CD4-positive, alpha-beta T cell treated with Interleukin-6 at 100 ng/mL for 8 hours (primary cell): ENCODE measurements at places on chromosomes 4 and X.

GRCh38 chr4:139416073-139416673, 37.7 kb upstream of the RAB33B start:
- peak; percentile 37 for DNase-seq

GRCh38 chr4:6773616-6774540, 8.6 kb upstream of the KIAA0232 start:
- no peak for DNase-seq

GRCh38 chr4:90165883-90166282, 38.7 kb downstream of the CCSER1 start:
- no peak for DNase-seq

DNA sequence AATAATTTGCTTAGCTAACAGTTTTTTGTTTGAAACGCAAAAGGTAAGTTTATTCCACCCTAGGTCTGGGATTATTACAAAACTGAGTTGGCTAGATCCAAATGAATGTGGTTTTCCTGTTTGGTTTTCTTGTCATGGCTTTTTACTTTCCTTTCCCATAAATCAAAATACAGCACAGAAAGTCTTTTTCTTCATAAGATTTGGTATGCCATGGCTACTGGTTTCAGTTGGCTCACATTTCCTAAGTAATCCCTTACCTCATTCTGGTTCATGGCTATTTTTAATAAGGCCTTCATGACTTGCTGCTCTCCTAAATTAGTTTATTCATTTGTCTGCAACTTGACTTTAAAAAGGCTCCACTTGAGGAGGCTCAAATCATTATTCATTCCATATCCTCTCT, 12.9 kb upstream of the PAK3 start:
- DNase-seq = no peak

GRCh38 chr4:40309250-40309774, 25.8 kb upstream of the CHRNA9 start:
- DNase-seq = peak; percentile 88
